D341Med (cell line): ENCODE measurements at places on chromosomes 11 and 22.

DNA sequence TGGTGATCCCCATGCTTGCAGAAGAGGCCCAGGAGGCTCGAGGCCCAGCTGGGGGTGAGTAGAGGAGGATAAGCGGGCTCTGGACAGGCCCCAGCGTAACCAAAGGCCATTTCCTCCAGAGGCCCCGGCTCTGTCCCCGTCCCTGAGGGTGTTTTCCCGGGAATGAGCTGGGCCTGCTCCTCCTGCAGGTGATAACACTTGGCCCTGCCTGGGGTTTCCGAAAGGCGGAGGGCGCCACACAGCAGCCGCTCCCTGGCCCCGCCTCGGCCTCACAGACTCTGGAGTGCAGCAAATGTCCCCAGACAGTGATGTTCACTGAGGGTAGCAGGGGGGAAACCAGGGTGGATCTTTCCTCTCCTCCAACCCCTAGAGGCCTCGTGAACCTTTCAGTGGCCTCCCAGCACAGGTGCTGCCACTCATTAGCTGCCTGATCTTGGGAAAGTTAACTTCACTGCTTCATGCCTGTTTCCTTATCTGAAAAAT is 10.5 kb upstream of the MGAT3 start:
- DNase-seq, result no peak

DNA sequence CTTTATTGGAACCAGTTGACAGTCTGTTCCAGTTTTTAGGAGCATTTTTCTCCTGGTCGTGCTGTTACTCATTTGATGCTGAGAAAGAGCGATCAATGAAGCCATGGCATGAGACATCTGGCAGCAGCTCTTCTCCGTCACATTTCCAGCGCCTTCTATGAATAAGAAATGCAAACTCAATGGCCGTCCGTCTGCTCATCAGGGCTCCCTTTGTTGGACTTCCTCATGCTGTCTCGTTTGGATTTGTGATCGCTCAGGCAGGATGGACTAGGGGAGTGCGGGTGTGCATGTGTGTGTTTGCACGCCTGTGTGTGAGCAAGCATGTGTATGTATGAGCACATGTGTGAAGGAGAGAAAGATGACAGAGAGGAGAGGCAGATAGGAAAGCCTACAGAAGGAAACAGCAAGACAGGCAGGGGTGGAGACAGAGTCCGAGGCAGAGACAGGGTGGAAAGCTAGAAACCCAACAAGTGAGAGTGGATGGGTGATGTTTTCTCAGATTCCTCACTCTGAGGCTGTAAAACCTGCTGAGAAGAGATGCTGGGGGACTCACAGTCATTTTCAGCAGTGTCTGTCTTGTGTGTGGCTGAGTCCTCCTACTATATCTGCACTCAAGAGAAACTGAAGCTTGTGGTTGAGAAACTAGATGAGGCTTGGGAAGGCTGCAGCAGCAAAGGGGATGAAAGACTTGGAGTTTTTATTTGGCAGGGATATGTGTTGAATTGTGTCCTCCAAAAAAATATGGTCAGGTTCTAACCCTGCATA is 56.0 kb upstream of the CLMP start:
- DNase-seq, result no peak

DNA sequence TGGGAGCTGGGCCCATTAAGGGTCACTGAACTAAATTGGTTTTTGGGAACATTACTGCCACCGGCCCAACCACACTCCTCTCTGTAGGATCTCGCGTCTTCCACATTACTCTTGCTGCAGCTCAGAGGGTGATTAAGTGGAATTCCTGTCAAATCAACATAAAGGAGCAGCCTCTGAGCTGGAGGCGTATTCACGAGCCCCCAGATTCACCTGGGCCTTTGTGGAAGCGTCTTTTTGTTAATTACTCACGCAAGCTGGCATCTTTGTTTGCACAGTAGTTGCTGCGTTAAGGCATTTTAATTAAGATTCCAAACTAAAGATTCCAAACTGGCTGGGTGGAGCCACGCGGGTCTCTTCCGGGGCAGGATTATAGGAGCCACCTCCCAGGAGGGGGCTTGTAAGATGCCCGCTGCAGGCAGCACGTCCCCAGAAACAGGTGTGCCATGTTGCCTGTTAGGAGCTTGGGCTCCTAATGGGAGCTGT is 21.5 kb upstream of the RFPL3 start:
- no peak for DNase-seq

DNA sequence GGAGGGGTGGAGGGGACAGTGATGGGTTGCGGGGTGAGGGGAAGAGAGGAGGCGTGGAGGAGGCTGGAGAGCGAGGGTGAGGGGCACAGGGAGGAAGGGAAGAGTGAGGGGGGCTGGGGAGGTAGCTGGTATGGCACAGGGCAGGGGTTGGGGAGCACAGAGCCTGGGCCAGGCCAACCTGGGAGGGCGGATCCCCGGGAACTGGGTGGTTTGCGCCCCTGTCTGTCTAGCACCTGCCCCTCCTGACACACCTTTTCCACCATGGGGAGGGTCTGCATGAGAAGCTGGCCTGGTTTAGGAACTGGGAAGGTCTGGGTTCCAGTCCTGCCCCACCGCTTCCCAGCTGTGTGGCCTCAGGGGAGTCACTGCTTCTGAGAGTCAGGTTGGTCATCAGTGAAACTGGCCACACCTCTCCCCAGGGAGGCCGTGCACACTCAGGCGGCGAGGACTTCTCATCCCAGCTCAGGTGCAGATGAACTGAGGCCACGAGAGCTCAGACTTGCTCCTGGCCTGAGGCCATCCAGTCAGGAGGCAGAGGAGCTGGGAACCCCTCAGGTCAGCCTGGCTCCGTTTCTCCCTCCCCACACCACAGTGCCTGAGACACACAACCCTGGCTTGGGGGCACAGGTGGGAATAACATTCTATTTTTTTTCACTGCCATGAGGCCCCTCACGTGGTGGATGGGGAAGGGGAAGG is 95.6 kb downstream of the PHF21B start:
- DNase-seq, result no peak

- no peak for DNase-seq
These were observed 67.7 kb downstream of the FDX1 start for GRCh38 chr11:110497231-110497978.

- DNase-seq, result no peak
These were observed 860 bp downstream of the UPK2 start for GRCh38 chr11:118956847-118957469.

DNA sequence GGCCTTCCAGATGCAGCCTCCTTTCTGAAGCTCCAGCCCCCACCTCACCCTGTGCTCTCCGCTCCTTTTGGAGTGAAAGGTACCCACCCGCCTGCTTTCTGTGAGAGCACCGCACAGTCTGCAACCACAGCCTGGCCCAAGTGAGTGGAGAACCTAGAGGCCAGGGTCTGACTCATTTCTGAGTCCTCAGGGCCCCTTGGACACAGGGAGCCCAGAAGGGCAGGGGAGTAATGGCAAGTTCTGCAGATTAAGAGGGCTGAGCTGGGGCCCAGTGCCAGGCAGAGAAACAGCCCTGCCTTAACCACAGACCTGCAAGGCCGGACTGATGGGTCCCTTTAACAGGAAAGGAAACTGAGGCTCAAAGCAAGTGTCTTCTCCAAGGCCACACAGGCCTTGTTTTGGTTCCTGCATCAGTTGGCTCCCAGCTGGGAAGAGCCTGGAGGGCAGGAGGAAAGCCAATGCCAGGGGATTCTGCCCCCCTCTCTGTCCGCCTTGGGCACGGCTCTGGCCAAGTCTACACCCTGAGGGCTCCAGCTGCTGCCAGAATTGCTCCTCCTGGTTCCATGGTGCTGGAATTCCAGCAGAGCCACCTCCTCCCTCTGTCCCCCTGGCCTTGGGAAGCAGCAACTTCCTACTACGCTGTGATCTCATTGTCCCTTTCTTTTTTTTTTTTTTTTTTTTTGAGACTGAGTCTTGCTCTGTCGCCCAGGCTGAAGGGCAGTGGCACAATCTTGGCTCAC is 55.1 kb downstream of the CYTH4 start:
- no peak for DNase-seq
